ENCODE measurements at places on chromosomes 1 and 21.

DNA sequence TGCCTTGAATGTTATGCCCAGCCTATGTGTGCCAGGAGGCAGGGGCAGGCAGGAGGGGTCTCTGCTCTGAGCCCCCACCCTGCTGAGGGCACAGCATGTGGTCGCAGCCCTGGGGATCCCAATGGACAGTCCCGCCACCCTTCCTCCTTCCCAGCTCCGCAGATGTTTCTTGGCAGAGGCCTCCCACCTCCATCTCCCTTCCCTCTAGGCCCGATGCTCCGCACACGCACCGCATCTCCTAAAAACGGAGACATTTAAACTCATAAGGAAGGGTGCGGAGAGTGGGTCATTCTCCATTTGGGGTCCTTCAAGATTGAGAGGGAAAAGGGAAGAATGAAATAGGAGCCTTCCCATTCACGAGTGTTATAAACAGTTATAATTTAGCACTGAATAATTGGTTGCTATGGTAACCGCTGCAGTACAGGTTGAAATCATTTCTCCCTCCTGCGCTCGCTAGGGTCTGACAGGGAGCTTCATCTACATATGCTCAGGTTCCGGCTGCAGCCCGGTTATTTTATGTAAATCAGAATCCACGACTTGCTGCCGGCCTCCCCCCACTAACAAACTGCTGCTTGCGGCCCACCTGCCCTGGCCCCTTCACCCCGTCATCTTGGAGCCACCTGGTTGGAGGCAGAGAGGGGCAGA, 16.0 kb downstream of the CHD5 start:
- no peak for DNase-seq

DNA sequence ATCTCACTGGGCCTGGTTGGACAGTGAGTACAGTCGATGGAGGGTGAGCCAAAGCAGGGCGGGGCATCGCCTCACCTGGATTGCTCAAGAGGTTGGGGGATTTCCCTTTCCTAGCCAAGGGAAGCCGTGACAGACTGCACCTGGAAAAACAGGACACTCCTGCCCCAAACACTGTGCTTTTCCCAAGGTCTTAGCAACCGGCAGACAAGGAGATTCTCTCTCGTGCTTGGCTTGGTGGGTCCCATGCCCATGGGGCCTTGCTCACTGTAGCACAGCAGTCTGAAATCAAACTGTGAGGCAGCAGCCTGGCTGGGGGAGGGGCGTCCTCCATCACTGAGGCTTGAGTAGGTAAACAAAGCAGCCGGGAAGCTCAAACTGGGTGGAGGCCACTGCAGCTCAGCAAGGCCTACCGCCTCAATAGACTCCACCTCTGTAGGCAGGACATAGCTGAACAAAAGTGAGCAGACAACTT, 11.3 kb downstream of the C1orf105 start:
- no peak for DNase-seq

GRCh38 chr1:206972728-206973127, 2.5 kb upstream of the FCAMR start:
- no peak for DNase-seq

- DNase-seq: no peak
Observed at GRCh38 chr21:33008333-33009051, 17.2 kb upstream of the OLIG2 start.

- no peak for DNase-seq
Observed at GRCh38 chr1:67408148-67408547, 22.1 kb downstream of the SERBP1 start.

DNA sequence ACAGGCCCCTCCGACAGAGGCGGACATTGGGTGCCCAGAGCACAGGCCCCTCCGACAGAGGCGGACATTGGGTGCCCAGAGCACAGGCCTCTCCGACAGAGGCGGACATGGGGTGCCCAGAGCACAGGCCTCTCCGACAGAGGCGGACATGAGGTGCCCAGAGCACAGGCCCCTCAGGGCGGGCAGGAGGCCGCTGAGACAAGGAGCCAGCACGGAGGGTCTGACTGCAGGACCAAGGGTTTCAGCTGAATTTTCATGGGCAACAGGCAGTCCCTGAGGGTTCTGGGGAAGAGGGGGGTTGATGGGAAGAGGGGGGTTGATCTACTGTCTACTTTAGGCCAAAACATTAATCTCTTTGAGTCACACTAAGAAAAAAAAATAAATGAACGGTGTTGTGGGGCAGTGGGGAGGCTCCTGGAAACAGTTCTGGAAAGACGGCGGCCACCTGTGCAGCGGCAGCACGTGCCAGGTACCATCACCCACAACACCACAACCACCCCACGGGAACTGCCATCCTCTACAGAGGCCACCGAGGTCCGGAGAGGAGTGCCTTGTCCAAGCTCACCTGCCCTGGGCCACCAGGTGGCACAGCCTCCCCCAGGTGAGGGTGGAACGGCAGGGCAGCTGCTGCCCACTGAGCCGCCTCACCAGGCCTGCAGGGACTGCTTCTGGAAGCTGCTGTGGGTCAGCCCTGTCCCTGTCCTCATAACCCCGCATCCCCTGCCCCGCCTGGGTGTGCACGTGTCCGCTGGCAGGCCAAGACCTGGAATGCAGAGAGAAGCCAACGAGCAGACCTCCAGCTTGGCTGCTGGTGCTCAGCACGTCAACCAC, 20.5 kb downstream of the PRDM15 start:
- DNase-seq: no peak

DNA sequence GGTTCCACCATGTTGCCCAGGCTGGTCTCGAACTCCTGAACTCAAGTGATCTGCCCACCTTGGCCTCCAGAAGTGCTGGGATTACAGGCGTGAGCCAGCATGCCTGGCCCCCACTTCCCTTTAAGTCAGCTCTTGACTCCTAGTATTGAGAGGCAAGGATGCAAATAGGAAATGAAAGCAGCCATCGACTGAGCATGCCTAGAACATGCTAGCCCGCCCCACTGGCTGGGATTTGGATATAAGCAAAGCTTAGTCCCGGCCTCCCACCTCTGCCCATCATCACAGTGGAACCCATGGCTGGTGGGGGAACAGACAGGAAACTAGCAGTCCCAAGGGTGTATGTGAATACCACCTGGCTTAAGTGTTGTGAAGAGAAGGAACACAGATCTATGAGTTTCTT, 10.5 kb downstream of the C1orf167 start:
- DNase-seq: no peak

DNA sequence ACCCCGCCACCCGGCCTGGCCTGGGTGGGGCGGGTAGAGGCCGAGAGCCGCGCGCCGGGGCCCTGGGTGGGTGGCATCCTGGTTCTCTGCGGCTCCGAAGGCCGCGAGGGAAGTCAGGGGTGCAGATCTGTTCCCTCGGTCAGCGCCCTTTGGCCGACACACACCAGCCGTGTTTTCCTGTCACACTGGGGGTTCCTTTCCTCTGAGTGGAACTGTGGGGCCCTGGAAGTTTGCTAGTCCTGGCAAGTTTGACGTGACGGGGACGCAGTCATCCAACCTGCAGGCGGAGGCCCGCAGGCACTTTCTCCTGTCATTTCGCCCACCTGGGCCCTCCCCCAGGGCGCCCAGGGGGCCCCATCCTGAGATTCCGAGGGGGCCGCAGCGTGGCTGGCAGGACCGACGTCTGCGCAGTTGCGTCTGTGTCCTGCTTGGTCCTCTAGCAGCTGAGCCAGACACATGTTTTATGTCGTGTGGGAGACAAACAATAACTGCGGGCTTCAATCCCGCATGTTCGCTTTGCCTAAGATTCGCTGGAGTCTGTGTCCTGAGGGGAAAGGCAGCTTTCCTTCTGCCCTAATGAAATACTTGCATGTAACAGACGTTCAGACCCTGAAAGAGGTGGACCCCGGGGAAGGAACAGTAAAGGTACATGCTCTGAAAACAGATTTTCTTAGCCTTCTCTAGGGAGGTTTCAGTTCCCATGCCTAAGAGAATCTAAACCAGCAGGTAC, 1.5 kb downstream of the FAM163A start:
- DNase-seq: no peak

DNA sequence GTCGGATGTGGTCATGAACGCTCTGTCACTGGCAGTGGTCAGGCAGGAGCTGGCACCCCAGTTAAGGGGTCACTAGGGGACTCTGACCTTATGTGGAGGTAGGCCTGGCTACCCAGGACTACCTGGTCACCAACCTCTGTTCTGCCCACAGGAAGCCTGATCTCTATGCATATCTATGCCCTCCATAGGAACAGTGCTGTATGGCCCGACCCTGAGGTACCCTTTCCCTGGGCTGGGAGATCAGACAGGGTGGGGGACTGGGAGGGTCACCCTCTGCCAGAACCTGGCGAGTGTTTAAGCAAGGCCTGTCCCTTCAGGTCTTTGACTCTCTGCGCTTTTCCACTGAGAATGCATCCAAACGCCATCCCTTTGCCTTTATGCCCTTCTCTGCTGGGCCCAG, 19.0 kb downstream of the CYP4B1 start:
- no peak for DNase-seq

DNA sequence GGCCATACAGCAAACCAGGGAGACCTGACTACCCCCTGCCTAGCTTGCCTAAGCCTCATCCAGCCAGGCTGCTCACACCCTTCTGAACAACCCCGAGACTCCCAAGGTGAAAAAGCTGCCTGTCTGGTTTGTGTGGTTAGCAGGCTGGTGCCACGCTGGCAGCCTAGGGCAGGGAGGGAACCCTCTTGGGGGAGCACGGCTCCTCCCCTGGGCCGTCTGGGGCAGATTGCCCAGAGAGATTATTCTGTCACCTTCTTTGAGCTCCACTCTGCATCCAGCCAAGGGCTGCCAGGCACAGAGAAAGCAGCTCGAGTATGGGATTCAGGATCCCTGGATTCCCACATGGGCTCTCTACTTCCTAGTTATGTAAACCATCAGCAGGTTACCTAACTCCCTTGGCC, 27.5 kb upstream of the TCEA3 start:
- no peak for DNase-seq

DNA sequence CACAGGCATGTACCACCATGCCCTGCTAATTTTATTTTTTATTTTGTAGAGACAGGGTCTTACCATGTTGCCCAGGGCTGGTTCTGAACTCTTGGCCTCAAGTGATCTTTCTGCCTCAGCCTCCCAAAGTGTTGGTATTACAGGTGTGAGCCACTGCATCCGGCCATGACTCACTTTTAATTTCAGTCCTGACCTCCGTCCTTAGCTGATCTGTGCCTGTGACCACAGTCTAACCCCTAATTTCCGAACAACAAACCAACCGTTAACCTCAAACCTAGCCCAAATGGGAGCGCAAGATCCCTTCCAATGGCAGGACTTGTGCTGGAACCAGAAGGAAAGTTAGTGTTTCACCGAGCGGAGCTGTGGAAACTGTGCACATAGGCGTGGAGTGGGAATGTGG, 29.3 kb upstream of the MAN1C1 start:
- no peak for DNase-seq

DNA sequence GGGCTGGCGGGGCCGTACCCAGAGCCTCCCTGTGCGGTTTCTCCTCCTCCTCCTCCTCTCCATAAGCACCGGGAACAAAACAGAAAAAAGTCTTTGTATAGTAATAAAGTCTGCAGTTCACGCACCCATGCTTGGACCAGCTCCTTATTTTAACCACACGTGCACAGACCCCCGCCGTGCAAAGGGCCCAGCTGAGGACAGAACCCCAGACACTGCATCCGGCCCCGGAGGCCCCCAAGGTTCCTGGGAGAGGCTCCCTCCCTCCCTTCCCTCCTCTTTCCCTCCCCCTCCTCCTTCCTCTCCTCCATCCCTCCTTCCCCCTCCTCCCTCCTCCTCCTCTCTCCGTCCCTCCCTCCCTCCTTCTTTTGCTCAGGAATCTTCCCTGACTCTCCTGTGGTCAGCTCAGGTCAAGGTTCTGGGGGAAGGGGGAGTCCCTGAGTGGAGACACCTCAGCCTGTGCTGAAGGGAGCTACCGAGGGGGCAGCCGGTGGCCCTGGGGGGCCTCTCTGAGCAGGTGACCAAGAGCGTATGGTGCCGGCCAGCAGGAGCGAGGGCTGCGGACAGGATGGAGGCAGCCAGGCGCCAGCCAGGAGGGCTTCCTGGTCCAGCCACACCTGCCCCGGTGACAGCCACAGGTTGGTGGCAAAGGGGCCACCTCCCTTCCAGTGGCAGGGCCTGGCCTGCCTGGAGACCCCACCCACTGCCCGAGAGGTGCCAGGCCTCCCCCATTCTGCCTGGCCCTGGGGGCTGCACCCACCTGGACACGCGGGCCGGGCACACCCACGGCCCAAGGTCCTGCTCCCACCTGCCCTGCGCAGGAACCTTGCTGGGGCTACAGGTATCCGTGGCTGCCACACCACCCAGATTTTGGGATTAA, 3.2 kb upstream of the TTLL10 start:
- no peak for DNase-seq

DNA sequence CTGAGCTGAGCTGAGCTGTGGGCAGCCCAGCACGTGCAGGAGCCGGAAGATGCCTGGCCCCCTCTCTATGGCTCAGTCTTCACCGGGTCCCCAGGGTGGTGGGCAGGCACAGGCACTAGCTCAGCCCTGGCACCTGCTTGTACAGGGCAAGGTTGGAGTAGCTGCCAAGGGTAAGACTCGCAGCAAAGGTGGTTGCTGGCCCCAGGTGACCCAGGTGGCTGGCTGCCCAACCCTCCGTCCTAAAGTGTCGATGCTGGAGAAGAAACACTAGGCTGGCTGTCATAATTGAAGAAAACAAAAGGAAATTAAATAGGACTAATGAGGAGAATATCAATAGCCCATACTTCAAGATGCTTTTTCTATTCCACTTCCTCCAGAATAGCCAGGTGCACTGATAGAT, 77.1 kb upstream of the ACTL8 start:
- DNase-seq: no peak

GRCh38 chr1:216356945-216357344, 66.3 kb downstream of the USH2A start:
- DNase-seq: no peak

DNA sequence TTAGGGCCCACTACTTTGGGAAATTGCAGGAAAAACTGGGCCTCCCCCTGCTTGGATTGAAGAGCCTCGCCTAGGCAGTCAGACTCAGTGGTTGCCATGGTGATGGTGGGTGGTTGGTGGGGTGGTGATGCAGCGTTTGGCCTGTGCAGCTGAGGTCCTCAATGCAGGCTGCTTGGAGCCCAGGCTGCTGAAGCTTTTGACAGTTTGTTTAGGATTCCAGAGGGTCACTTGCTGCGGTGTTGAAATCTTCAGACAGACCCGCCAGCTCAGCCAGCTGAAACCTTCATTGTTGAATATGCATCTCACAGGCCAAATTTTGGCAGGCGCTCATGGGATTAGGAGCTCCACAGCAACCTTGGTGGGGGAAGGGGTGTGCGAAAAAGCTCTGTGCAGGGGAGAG, 67.9 kb downstream of the CACNA1E start:
- DNase-seq: peak; percentile 92

DNA sequence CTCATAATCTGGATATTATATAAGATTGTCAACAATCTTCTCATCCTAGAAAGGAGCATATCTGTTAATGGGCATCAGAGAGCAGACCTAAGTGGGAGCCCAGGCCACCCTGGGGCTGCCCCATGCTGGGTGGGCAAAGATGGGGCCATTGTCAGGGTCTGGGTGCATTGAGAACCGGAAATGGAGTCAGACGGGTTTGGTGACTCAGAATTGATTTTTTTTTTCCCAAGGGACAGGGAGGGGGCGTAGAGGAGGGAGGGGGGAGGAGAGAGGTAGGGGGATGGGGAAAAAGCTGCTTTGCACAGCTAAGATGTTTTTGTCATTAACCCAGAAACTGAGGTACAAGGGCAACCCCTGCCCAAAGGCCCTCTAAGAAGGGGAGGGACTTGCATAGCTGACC, 1.3 kb downstream of the ATXN7L2 start:
- no peak for DNase-seq

- no peak for DNase-seq
Observed at GRCh38 chr1:91545506-91546300, 45.1 kb downstream of the CDC7 start.

Data from nucleus accumbens (tissue), 56 donors.